ENCODE measurements at places on chromosomes 4 and X.

DNA sequence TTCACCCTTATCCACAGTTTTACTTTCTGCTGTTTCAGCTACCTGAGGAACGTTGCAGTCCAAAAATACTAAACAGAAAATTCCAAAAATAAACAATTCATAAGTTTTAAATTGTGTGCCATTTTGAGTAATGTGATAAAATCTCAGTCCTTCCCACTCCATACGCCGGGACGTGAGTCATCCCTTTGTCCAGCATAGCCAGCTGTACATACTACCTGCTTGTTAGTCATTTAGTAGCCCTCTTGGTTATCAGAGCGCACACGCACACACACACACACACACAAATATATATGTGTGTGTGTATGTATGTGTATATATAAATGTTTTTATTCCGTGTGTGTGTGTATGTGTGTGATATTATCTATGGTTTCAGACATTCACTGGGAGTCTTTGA is 4.8 kb upstream of the CCSER1 start:
- DNase-seq: no peak

GRCh38 chrX:46686003-46686645 is 72.8 kb downstream of the SLC9A7 start:
- peak; percentile 32 for DNase-seq

DNA sequence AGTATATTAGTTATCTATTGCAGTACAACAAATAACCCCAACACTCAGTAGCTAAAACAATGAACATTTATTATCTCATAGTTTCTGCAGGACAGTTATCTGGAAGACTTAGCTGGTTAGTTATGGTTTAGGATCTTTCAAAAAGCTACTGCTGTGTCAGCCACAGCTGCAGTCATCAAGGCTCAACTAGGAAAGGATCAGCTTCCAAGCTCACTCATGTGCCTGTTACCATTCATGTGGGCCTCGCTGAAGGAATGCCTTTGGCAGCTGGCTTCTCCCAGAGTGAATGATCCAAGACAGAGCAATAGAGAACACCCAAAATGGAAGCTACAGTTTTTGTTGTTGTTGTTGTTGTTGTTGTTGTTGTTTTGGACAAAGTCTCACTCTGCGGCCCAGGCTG is 13.5 kb upstream of the PRSS48 start:
- DNase-seq: no peak

DNA sequence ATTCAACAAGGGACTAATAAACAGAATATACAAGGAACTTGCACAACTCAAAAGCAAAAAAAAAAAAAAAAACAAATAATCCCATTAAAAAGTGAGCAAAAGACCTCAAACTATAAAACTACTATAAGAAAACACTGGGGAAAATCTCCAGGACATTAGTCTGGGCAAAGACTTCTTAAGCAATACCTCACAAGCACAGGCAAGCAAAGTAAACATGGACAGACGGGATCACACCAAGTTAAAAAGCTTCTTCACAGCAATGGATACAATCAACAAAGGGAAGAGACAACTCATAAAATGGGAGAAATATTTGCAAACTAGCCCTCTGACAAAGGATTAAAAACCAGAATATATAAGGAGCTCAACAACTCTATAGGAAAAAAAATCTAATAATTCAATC is 17.1 kb upstream of the BMP15 start:
- DNase-seq: no peak

DNA sequence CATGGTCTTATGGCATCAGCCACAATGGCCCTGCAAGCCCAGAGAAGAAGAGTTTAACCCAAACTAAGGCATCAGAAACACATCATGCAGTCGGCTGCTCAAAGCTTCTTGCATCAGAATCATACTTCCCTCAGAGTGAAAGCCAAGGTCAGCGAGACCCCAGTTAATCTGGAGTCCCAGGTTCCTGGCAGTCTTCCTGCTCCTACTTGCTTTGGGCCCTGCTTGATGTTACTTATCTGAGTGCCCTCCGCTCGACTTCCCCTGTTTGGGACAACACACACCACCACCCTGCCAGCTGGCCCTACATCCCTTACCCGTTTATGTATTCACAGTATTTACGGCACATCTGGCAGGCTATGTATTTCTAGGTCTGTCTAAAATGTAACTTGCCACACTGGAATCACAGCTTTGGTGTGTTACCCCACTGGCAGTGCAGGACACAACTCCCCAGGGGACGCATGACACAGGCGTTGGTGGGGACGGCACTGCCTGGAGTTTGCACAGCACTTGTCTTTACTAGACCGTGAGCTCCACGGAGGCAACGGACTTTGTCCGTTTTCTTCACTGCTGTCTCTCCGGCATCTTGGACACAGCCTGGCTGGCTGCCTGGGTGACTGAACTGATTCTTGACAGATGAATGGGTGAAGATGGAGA is 22.8 kb downstream of the CRMP1 start:
- no peak for DNase-seq

DNA sequence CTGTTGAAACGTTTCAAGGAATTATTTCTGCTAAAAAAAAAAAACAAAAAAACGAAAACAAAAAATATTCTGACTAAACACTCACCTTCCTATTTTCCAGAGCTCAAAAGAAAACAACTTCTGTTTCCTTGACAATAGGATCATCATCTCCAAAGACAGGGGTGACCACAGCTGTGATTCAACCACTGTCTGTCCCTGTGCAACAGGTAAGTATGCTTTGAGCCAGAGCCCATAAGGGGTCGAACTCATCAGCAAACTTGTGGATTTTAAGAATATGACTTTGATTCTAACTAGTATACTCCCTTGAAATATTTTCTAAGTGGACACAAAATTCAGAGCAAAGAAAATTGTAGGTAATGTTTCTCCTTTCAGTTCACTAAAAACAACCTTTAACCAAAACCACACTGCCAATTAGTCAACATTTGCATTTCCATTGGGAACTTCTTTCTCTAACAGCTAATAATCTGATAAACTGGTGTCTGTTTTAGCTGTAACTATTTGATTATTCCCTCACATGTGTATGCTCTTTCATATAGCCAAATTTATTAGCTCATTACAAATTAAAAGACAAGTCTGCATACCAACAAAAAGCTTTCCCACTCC is 186.1 kb downstream of the PALLD start:
- no peak for DNase-seq

DNA sequence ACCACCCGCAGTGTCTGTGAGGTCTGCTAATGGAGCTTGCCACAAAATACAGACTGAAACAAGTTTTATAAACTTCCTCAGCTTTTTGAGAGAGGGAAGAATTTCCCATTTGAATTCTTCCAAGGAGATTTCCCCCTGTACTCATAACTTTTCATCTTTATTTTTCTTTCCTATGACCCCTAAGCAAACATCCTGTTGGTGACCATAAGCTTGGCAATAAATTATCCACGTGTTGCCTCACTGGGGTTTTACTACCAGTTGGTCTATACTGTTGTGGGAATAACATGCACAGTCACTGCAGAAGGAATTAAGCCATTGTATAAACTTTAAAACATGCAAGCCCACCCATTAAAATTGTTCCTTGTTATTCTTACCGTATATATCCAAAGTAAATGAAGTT is 86.2 kb downstream of the SLC39A8 start:
- DNase-seq: no peak

DNA sequence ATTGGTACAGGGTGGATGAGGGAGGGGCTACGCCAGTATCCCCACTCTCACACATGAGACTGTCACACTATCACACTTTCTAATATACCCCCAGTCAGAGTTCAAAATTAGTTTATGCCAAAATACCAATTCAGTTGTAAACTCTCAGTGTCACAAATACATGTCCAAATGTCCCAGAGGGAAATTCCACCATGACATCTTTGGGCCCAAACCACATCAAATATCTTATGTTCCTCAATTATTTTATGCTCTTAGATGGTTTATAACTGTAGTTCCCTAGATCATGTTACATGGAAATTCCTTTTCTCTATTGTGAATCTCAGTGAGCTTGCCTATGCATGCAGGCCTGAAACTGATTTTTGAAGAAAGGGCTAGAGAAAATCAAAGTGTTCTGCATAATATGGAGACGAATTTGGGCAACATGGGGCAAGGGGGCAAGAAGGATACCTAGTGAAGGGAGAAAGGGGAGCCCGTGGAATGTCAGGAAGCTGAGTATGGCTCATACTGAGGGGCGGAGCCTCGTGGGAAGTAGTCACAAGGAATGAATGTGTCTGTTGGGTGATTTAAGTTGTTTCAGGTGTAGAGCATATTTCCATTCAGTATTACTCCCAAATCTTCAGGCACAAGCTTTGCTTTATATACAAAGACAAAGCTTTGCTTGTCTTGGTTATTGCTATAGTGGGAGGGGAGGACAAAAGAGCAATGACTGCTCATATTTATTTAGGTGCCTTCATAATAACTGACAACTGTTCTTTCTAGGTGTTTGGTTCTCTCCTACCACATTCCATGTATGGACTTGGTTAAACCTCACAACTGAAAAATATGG is 40.8 kb downstream of the CLNK start:
- no peak for DNase-seq

GRCh38 chrX:45445745-45446412 is 245.2 kb upstream of the DIPK2B start:
- no peak for DNase-seq

- DNase-seq: no peak
Observed at GRCh38 chr4:185237175-185237574, 27.8 kb downstream of the SNX25 start.

- DNase-seq: no peak
Observed at GRCh38 chrX:150487369-150488094, 80.9 kb upstream of the MTM1 start.

DNA sequence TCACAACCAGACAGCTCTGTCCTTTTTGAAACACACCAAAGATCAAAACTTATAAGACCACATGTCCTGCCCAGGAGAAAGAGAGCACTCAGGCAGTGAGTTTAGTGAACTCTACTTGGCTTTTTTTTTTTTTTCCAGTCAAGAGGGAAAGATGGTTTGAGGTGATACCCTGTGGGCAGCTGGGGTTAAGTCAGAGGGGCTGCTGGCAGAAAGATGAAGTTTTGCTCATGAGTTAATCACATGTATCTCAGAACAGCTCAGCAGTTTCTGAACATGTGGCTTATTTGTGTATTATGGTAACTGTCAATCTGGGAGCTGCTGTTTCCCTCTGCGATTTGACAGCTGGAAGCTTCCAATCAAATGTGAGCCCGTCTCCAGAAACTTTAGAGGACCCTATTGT is 56.4 kb upstream of the MAP3K15 start:
- no peak for DNase-seq

DNA sequence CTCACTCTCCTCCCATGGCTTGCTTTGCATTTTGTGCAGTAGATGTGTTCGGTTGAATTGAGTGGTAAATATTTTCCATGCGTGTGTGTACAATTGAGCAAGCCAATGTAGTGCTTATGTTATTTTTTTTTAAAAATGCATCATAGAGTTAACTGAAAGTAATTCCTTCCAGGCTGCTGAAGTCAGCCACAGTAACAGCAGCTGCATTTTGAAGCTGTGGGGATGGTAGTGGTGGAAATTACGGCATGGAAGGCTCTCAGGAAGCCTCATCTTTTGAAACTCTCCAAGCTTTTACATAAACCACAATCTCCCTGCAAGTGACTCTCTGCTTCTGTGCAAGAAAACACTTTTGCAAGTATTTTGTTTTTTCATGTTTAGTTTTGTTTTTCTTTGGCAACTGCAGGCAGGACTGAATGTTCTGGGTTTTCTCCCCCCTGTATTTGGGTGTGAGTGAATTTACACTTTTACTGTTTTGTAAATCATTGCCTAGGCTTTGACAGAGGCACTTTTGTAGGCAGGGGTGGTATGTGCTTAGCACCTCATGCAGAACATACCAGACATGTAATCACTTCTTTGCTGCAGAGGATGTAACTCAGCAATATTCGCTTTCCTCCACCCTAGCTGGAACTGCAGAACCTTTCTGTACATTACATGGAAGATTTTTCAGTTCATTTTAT is 56.2 kb downstream of the LRRC66 start:
- DNase-seq: no peak

- DNase-seq: no peak
Observed at GRCh38 chrX:108001218-108001814, 19.1 kb upstream of the TEX13B start.

GRCh38 chr4:6264225-6264540 is 5.5 kb upstream of the WFS1 start:
- no peak for DNase-seq

DNA sequence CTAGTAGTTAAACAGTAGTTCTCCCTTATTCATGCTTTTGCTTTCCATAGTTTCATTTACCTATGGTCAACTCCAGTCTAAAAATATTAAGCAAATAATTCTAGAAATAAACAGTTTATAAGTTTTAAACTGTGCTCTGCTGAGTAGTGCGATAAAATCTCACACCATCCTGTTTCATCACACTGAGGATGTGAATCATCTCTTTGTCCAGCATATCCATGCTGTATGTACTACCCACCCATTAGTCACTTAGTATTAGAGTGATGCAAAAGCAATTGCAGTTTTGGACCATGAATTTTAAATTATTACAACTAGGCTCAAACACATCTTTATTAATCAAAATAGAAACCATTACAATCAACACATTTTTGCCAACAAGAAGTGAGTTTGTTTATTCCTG is 187.4 kb downstream of the TEX13C start:
- no peak for DNase-seq

- peak; percentile 80 for DNase-seq
Observed at GRCh38 chr4:186029571-186030398, 39.2 kb upstream of the TLR3 start.

DNA sequence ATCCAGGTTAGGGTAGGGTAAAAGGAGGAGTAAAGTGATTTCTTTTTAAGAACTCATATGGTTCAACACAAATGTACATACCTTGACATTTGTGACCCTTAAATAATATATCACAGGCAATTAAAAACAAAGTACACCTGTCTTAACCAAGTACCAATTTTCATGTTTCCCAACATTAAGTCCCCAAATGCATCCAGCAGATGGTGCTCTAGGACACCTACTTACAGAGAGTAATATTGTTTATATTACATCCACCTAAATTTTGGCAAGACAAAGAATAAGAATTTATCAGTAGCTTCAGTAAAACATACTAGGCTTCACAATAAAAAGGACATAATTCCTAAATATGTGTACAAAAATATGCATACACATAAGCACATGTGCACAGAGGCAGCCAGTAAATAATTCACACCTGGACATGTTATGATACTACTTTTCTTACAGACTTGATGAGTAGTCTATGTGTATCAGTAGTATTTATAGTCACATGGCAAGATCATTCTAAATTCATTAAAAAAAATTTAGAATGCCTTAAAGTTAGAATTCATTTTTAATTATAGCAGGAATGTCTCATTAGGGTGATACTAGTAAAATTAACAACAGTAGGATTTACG is 219.7 kb downstream of the DCLK2 start:
- DNase-seq: peak; percentile 43

Data from neuronal stem cell (in vitro differentiated cells).